Left ventricle myocardium inferior (tissue), 1 donor: ENCODE measurements at places on chromosomes 7 and 10. TPM values are rescaled to one million over a fixed set of nuclear protein-coding genes. Genes with fewer than 3 reads are reported as not detected.

The GPR15LG gene
- total RNA-seq: not detected

GRCh38 chr10:104778371-104778770, 137.3 kb downstream of the SORCS3 start:
- H3K4me1 ChIP-seq: peaks cover 7% of the 10 kb centered on the region
- H3K27ac ChIP-seq: no peak overlapping the region
- no peak for DNase-seq
- H3K36me3 ChIP-seq: no peaks in the 10 kb centered on the region
- H3K4me3 ChIP-seq: no peak overlapping the region

DNA sequence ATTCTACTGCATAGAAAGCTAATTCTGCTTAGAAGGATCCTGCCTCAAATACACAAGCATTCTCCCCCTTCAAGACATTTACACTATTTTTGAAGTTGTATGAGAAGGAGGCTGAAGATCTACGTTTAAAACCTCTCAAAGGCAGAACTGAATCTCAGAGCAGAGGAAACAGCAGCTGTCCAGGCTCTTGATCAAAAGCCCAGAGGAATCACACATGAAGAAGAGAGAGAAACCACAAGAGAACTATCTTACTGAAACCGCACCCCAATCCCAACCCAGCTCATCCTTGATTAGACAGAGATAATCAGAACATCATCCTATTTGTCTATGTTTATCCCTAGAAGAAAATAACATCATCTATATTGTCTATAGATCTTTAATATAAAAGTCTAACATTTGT, 2.2 kb upstream of the DNAJC1 start:
- no peak for DNase-seq
- peaks cover 31% of the 10 kb centered on the region for H3K4me1 ChIP-seq
- no peak overlapping the region for H3K4me3 ChIP-seq
- no peaks in the 10 kb centered on the region for H3K27me3 ChIP-seq

DNA sequence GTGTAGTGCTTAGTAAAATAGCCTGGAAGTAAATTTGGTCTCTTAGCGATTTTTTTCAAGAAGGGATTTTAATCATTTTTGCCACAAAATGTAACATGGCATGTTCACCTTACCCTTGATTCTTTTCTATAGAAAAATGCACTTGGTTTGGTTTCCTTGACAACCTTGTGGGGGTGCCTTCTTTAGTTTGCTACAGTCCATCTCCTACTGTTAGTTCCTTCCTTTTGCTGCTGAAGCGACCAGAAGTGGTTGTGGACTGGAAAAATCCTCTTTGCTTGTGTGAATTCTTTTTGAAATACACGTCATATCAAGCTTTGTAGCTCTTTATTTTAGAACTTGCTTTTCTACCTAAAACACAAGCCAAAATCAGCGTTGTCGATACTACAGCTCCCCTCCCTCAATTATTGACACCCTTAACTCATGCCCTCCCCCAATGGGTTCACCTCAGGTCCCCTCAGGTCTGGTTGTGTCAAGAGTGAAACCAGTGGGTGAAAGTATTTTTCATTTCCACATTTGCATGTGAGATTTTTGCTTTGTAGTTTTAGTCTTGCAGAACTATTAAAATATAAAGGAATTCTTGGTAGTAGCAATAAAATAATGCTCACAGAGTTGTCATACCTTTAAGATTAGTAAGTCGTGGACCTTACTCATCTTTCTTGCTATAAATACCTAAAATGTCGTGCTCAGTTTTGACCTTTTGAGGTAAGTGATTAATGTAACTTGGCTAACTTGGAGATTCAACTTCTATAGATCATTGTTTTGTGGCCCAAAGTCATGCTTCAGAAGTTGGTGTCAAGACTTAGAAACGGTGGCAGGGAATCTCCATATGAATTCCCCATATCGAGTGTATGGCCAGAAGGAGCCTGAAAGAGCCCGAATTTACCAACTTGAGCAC, 1.5 kb downstream of the ACTR3B start:
- H3K4me1 ChIP-seq: peaks cover 27% of the 10 kb centered on the region
- H3K27ac ChIP-seq: peak overlapping the region; percentile 4
- H3K27me3 ChIP-seq: no peaks in the 10 kb centered on the region

GRCh38 chr10:116024271-116024878, 248.6 kb downstream of the GFRA1 start:
- no peak overlapping the region for H3K27ac ChIP-seq
- no peaks in the 10 kb centered on the region for H3K4me1 ChIP-seq
- H3K27me3 ChIP-seq: no peaks in the 10 kb centered on the region
- DNase-seq: no peak
